ENCODE measurements at places on chromosomes 7 and 10.
A peak's percentile ranks its signal among the peaks of the same experiment; 100 is the strongest.

DNA sequence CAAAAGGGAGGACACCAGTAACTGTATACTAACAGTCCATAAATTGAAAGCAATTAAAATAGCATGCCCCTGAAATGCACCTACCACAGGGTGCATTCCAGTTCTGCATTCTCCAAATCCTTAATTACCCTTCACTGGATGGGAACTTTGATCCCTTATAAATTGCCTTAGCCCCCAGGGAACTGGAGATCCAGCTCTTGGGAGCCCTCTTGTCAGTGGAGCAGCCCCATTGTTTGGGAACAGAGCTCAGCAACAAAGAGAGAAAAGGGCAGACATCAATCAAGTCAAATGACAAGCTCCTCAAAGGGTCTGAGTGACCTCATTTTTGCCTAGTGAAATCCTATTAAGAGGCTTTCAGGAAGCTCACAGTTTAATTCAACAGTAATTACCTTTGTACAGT is 472.6 kb downstream of the XPNPEP1 start:
- DNase-seq, result no peak
- no peak overlapping the region for H3K27ac ChIP-seq
- H3K36me3 ChIP-seq, result no peaks in the 10 kb centered on the region
- H3K27me3 ChIP-seq, result no peaks in the 10 kb centered on the region
- no peak overlapping the region for H3K4me3 ChIP-seq
- no peaks in the 10 kb centered on the region for H3K4me1 ChIP-seq

DNA sequence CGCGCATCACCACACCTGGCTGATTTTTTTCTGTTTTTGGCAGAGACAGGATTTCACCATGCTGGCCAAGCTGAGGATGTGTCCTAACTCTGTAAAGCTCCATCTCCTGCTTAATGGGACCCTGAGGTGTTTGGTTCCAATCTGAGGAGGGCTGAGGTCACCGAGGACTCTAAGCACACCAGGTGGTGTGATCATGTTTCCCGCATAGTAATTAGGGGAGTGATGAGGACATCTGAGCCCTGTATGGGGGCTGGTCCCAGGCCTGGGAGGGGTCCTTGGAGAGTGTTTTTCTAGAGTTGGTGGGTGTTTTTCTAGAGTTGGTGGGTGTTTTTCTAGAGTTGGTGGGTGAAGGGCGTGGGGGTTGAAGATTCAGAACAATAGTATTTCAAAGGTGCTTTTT is 3.0 kb upstream of the ABHD11 start:
- H3K27ac ChIP-seq, result no peak overlapping the region
- no peaks in the 10 kb centered on the region for H3K27me3 ChIP-seq
- DNase-seq, result no peak
- no peak overlapping the region for H3K4me3 ChIP-seq
- H3K36me3 ChIP-seq, result no peaks in the 10 kb centered on the region

GRCh38 chr10:115762029-115762428 is 511.0 kb downstream of the GFRA1 start:
- H3K4me1 ChIP-seq, result no peaks in the 10 kb centered on the region
- H3K27ac ChIP-seq, result no peak overlapping the region
- H3K27me3 ChIP-seq, result no peaks in the 10 kb centered on the region
- no peaks in the 10 kb centered on the region for H3K36me3 ChIP-seq

DNA sequence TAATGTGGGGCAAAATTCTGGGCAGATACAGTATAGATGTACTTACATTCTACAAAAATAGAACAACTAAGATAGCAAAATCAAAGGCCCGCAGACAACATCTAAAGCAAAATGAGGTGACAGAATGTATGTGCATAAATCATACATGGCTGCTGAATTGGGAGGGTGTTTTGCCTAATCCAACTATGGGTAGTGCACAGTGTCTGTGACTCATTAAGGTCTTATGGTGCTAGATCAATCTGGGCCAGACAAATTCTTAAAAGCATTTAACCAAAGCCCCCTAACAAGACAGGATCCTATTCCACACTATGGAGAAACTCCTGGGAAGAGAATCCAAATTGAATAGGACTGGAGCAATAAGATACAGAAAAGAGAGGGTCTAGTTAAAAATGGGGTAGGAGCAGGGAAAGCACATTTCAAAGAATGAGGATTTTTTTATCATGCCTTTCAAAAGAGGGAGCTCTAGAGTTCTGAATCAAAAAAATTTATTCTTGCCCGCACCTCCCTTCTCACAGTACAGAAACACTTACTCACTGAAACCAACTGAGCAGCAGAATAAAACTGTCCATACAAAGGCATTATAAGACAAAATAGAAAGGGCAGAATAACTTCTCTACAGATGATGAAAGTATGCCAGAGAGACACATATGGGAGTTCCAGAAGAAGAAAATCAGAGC is 181.3 kb downstream of the RNLS start:
- H3K4me3 ChIP-seq, result no peak overlapping the region
- no peaks in the 10 kb centered on the region for H3K36me3 ChIP-seq
- no peaks in the 10 kb centered on the region for H3K4me1 ChIP-seq
- DNase-seq, result no peak
- H3K27ac ChIP-seq, result no peak overlapping the region
- no peaks in the 10 kb centered on the region for H3K27me3 ChIP-seq

- no peak overlapping the region for H3K27ac ChIP-seq
- H3K36me3 ChIP-seq, result peaks cover 17% of the 10 kb centered on the region
- no peaks in the 10 kb centered on the region for H3K27me3 ChIP-seq
- no peak overlapping the region for H3K4me3 ChIP-seq
These were observed 99.7 kb downstream of the MAPK8 start for GRCh38 chr10:48406204-48406603.

DNA sequence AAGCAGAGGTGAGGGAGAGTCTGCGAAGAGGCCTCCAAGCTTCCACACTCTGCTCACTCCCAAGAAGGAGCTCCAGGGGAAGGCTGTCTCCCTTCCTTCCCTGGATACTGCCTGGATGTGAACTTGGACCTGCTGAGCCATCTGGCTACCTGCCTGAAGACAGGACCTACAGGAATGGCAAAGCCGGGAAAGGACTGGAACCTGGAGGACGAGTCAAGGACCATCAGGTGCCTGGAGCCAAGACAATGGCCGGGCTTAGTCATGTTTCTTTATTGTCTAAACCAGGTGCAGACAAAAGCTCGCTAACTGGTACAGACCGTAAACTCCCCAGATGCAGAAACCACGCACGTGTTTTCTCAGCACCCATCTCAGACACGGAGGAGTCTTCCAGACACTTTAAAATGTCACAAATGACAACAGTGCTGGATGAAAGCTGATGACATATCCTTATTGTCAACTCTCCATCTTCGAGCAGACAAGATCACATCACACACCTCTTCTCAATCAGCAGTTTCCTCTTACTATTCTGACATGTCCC is 12.1 kb downstream of the ASB13 start:
- H3K4me3 ChIP-seq, result no peak overlapping the region
- no peaks in the 10 kb centered on the region for H3K27me3 ChIP-seq
- DNase-seq, result no peak
- no peaks in the 10 kb centered on the region for H3K36me3 ChIP-seq
- no peak overlapping the region for H3K27ac ChIP-seq

- no peak for DNase-seq
- no peaks in the 10 kb centered on the region for H3K36me3 ChIP-seq
- no peak overlapping the region for H3K27ac ChIP-seq
These were observed 370.0 kb upstream of the IGFBP3 start for GRCh38 chr7:46291050-46291438.

DNA sequence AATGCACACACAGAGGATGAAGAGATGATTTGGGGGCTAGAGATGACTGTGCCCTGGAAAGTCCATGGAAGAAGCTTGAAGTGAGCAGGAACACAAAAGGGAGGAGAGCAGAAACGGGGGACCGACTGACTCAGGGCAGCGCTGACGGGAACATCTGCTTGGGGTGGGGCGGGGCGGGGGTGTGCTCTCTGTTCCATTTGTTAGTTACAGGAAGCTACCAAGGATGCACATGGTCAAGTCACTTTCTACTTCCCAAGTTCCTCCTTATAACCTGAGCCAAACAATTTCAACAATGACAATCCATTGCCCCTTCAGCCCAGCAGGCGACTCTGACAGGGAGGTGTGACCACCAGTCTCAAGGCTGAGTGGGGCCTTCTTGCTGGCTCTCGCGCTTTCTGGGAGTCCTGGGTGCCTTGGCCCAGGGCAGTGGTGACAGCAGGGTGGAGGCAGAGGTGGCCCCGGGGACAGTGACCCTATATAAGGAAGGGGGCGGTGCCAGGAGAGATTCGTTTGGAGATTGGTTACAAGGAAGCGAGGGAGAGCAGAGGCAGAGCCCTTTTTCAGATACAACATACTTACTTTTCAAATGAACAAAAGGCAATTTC is 39.6 kb downstream of the CLEC2L start:
- H3K4me1 ChIP-seq, result peaks cover 13% of the 10 kb centered on the region
- H3K4me3 ChIP-seq, result no peak overlapping the region
- no peak overlapping the region for H3K27ac ChIP-seq
- DNase-seq, result no peak

DNA sequence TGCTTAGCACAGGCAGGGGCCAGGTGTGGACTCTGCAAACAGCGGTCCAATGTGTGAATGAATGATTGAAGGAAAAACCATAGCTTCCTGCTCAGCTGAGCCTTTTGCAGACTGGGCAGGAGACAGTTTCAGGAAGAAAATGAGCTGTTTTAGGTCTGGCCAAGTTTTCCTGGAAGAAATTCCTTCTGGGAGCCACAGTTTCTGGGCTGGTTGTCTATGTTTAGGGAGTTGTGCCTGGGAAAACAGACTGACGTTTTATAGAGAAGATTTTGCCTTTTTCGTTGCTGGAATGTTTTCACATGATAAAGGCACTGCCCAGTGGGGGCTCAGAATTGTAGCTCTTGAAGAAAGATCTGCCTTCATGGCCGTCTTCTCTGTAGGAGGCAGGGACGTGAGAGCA is 255.1 kb downstream of the CCSER2 start:
- no peak for DNase-seq
- no peak overlapping the region for H3K27ac ChIP-seq
- H3K27me3 ChIP-seq, result no peaks in the 10 kb centered on the region
- H3K4me3 ChIP-seq, result no peak overlapping the region
- no peaks in the 10 kb centered on the region for H3K4me1 ChIP-seq

DNA sequence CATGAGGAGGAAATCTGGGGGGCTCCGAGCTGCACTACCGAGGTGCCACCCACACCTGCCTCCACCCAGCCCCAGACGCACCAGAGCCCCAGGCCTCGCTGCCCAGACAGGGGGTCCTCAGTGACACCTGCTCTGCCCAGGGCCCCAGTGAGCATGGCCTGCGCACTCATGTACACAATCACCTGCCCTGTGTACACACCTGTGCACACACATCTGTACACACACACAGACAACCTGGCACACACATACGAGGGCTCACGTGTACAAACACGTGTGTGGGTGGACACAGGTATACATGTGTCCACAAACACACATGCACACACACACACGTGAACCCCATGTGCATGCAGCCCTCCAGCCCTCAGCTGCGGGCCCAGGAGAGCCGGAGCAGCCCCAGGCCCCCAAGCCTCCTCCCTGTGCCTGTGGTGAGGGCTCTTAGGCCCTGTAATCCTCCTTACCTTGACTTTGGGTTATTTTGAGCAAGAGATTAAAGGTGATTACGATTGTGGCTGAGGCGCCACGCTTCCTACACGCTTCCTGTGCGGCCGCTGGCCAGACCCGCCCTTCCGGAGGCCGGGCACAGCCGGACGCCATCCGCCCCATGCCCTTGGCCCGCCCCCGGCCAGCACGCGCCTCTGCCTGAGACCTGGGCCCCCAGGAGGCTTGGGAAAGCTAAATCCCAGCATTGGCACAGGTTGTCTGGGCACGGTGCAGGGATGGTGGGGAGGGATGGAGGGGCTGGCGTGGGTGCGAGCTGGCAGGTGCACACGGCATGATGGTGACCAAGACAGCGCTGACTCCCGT is 71.9 kb downstream of the ELFN1 start:
- H3K27me3 ChIP-seq, result no peaks in the 10 kb centered on the region
- H3K4me3 ChIP-seq, result no peak overlapping the region
- peak; percentile 8 for DNase-seq
- H3K36me3 ChIP-seq, result no peaks in the 10 kb centered on the region

All from CD4-positive, alpha-beta memory T cell (primary cell).